ENCODE measurements at places on chromosomes 13 and 19. TPM values are rescaled to one million over a fixed set of nuclear protein-coding genes. Genes with fewer than 3 reads are reported as not detected.

The FXYD5 gene
- polyA plus RNA-seq, result 417 TPM

The FUT6 gene
- polyA plus RNA-seq, result 0.55 TPM

The SOX1 gene
- not detected for polyA plus RNA-seq

The ZNF296 gene
- polyA plus RNA-seq, result 74.4 TPM

The C19orf38 gene
- polyA plus RNA-seq, result 6.5 TPM

The DCT gene
- polyA plus RNA-seq, result not detected

The A1BG gene
- 70.2 TPM for polyA plus RNA-seq

The SIGLEC8 gene
- polyA plus RNA-seq, result not detected

The TEX29 gene
- polyA plus RNA-seq, result not detected

The CYP2B6 gene
- polyA plus RNA-seq, result not detected

The HRC gene
- not detected for polyA plus RNA-seq

The SLC6A16 gene
- polyA plus RNA-seq, result 11.6 TPM

The RASGRP4 gene
- polyA plus RNA-seq, result 0.25 TPM

The OR2Z1 gene
- not detected for polyA plus RNA-seq

The APC2 gene
- 0.16 TPM for polyA plus RNA-seq

The CYSLTR2 gene
- not detected for polyA plus RNA-seq

The CPAMD8 gene
- 5.1 TPM for polyA plus RNA-seq

The KIRREL2 gene
- polyA plus RNA-seq, result not detected

The PCDH20 gene
- not detected for polyA plus RNA-seq

The UBE2L5 gene
- not detected for polyA plus RNA-seq

The FRY gene
- polyA plus RNA-seq, result 1.2 TPM

The CFAP97D2 gene
- not detected for polyA plus RNA-seq

The NR2F6 gene
- polyA plus RNA-seq, result 1.3 TPM

The SPTBN4 gene
- not detected for polyA plus RNA-seq

The ZNF69 gene
- 2.1 TPM for polyA plus RNA-seq

The LRFN3 gene
- 0.15 TPM for polyA plus RNA-seq

The CCDC8 gene
- not detected for polyA plus RNA-seq
